ENCODE measurements at places on chromosomes 5 and 9.

GRCh38 chr9:127438394-127438793, 12.8 kb downstream of the RPL12 start:
- no peak for DNase-seq

- no peak for DNase-seq
These were observed 64.0 kb downstream of the SECISBP2 start for GRCh38 chr9:89382026-89382986.

DNA sequence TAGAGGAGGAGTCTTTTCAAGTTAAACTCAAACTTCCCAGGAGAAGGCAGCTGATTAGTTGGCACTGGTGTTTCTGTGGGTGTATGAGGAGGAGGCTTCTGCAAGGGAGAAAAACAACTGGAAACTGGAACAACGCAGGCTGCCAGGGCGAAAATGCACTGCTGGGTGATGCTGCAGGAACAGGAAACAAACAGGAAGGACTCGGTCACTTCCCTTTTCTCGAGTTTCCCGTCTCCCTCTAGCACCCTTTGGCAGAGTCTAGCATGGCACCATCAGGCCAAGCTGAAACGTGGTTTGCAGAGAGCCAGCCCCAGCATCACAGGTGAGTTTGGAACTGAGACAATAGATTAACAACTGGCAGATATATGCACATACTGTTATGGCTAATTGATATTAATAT, 77.5 kb upstream of the CAST start:
- no peak for DNase-seq

DNA sequence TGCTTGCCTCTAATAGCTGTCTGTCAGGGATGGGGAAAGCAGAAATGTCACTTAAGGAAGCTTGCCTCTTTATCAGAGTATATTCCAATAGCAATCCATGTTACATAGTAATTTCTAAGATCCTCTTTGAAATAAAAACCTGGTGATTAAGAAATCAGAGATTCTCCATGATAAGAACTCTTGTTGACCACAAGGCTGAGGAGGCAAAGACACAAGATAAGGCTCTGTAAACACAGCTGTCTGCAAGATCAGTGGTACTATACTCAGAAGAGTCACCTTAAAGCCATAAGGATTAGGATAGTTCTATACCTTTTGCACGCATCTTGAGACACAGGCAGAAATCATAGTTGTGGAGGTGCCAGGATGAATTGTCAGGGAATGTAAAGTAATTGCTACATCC, 40.3 kb downstream of the HEXB start:
- no peak for DNase-seq

GRCh38 chr5:142239394-142240159, 85.2 kb downstream of the SPRY4 start:
- DNase-seq = no peak

- peak; percentile 31 for DNase-seq
These were observed 15.0 kb upstream of the TEX48 start for GRCh38 chr9:114696814-114697544.

GRCh38 chr9:19511694-19512093, 102.9 kb downstream of the ACER2 start:
- DNase-seq = no peak

- no peak for DNase-seq
These were observed 42.1 kb upstream of the RAPGEF6 start for GRCh38 chr5:131677115-131677514.

GRCh38 chr5:120007598-120007997, 378.2 kb downstream of the FAM170A start:
- DNase-seq = no peak

GRCh38 chr5:151244206-151244605, 8.8 kb upstream of the GM2A start:
- DNase-seq = no peak

GRCh38 chr5:32836176-32836575, 125.1 kb downstream of the NPR3 start:
- DNase-seq = no peak

DNA sequence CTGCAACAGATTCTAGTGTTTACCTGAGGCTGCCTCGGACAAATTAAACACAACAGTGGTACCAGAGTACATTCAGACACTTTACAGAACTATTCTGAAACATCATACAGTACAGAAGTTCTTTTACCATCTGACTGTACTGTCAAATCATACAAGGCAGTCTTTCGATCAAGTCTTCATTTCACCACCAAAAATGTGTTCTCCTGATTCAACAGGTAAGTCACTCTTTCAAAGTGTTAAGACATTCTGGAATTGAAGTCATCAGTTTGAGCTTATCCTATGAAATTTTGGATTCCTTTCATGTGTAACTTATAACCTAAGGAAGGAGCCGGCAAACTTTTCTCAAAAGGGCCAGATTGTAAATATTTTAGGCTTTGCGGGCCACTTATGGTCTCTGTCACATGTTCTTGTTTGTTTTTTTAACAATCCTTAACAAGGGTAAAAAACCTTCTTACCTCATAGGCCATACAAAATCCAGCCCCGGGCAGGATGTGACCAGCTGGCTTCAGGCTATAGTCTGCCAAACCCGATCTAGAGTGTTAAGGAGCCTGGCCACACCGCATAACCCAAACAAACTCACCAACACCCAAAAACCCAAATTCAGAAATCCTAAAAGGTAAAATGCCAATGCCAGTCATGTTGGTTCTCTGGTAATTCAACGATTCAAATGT, 151.6 kb downstream of the DENND1A start:
- DNase-seq = no peak

- no peak for DNase-seq
These were observed 19.7 kb downstream of the RIOK2 start for GRCh38 chr5:97163360-97163764.

- peak; percentile 34 for DNase-seq
These were observed 1.0 kb downstream of the FAM221B start for GRCh38 chr9:35827486-35827885.

GRCh38 chr9:108382310-108382709, 473.5 kb downstream of the ACTL7B start:
- DNase-seq = no peak

DNA sequence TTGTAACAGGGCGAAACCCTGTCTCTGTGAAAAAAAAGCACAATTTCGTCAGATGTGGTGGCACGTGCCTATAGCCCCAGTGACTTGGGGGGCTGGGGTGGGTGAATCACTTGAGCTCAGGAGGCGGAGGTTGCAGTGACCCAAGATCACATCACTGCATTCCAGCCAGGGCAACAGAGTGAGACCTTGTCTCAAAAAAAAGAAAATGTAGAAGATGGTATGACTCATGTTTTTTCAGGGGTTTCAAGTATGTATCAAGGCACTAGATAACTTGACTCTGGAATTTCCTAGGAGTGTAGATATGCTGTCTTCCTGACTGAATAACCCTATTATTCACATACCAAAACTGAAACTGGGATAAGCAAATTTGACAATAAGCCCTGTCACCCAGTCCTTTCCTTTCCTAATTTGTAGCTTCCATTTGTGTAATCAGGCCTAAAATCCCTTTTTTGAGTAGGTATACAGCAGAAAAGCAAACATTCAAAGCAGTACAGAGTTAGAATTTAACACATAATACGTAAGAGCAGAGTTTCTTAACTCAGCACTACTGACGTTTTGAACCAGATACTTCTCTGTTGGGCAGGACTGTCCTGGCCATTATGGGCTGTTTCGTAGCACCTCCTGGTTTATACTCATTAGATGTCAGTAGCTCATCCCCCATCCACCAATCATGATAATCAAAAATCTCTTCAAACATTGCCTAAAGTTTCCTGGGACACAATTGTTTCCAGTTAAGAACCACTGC, 17.3 kb upstream of the ANKRD18B start:
- peak; percentile 95 for DNase-seq

GRCh38 chr9:126844085-126844484, 16.4 kb upstream of the ZBTB34 start:
- DNase-seq = peak; percentile 97

GRCh38 chr9:106878934-106879333, 16.0 kb downstream of the ZNF462 start:
- peak; percentile 93 for DNase-seq

- no peak for DNase-seq
These were observed 62.9 kb upstream of the TNFAIP8 start for GRCh38 chr5:119292701-119293515.

- DNase-seq = no peak
These were observed 43.6 kb downstream of the GNAQ start for GRCh38 chr9:77987880-77988525.

DNA sequence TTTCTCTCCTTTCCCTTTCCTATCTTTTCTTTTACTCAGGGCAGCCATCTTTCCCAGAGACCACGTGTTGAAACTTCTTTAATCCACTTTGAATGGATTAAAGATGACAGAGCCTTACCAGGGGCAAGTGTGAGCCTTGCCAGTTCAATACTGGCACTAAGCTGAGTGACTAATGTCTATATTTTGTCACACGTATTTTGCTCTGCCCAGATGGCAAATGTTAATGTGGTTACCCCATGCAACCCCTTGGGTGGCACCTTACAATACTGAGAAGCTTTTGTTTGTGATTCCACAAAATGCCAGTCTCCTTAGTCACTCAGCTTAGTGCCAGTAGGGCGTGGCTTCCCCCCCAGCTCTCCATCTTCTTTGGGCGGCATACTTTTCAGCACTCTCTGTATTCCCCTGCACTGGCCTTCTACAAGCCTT, 24.8 kb downstream of the ANXA1 start:
- DNase-seq = peak; percentile 96

GRCh38 chr5:168550656-168551055, 21.6 kb downstream of the FBLL1 start:
- DNase-seq = no peak

GRCh38 chr9:94210616-94211603, 48.2 kb upstream of the ZNF169 start:
- no peak for DNase-seq

GRCh38 chr5:69415584-69415958, 655 bp downstream of the MARVELD2 start:
- no peak for DNase-seq

GRCh38 chr9:134325813-134326723, at the start of gene RXRA:
RXRA (plus strand) TSS chr9:134326455; CDS start chr9:134326632, 177 bp downstream.
- peak; percentile 50 for DNase-seq

GRCh38 chr9:7828334-7828733, 28.8 kb upstream of the DMAC1 start:
- no peak for DNase-seq

- DNase-seq = peak; percentile 41
These were observed 28.4 kb upstream of the GPR150 start for GRCh38 chr5:95591490-95591901.

DNA sequence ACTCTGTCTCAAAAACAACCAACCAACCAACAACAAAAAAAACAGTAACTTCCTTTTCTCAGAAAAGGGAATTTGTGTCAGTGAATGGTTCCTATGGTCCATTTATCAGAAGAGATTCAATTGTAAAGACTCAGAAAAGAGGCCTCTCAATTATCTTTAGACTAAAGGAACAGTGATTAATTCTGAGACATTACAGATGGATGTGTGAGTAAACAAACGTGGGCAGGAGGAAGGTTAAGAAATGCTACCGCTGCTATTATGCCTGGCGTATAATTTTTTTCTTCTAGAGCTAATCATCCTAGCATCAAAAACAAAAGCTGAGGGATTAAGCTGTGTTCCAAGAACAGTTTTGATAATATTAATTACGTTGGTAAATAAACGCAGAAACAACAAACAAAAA, 52.9 kb upstream of the JMY start:
- no peak for DNase-seq

Data from A172 (cell line).